NCI-H748 treated with DMSO at 0.1 percent for 48 hours (cell line): ENCODE measurements at places on chromosomes 11 and 22.

- no peak for DNase-seq
Observed at GRCh38 chr11:61946894-61947293, 3.3 kb upstream of the BEST1 start.

DNA sequence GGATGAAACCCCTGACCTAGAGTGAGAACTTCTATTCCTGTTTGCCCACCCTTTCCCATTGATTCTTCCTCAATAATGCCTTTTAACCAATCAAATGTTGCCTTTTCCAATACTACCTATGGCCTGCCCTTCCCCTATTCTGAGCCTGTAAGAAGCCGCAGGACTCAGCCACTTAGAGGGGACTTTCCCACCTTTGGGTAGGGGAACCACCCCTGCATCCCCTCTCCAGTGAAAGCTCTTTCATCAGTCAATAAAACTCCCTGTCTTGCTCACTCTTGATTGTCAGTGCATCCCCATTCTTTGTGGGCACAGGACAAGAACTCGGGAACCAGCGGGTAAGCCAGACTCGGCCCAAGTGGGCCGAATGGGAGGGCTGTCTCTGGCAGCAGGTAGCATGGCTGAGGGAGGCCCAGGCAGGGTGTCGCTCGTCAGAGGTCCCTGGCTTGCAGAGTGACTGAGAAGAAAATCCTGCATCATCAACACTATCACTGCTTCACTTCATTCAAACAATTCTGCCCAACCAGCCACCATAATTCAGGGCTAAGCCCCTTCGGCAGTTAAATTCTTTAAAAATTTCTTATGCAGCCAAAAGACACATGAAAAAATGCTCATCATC lies 30.4 kb downstream of the LDHAL6A start:
- no peak for DNase-seq

GRCh38 chr11:102831489-102832440 lies 11.6 kb downstream of the MMP3 start:
- DNase-seq: no peak

DNA sequence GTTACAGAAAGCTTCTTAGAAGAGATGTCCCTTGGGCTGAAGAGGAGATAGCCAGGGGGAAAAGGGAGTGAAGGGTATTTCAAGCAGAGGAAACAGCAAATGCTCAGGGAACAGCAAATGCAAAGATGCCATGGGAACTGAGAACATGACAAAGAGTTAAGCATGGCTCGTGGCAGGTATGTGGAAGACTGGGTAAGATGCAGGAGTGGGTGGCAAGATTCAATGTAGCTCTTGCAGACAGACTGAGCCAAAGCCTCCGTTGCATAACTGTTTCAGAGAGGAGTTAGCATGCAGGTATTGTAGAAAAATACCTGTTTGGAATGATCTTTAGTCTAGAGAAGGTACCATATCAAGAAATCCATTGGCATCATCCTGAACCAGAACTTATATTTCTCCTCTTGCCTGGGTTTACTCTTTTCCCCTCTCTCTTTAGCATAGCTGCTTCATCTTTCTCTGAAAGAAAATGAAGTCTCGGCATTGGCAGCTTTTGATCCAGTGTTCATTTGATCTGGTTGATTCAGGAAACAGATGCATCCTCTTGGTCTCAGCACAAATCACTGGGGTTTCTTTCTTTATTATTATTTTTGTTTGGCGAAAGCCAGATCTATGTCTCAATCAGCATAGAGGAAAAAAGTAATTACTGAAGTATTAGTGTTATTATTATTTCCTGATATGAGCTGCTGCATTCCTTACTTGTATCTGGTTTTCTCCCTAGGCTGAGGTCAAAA lies 41.7 kb upstream of the NUP160 start:
- no peak for DNase-seq

DNA sequence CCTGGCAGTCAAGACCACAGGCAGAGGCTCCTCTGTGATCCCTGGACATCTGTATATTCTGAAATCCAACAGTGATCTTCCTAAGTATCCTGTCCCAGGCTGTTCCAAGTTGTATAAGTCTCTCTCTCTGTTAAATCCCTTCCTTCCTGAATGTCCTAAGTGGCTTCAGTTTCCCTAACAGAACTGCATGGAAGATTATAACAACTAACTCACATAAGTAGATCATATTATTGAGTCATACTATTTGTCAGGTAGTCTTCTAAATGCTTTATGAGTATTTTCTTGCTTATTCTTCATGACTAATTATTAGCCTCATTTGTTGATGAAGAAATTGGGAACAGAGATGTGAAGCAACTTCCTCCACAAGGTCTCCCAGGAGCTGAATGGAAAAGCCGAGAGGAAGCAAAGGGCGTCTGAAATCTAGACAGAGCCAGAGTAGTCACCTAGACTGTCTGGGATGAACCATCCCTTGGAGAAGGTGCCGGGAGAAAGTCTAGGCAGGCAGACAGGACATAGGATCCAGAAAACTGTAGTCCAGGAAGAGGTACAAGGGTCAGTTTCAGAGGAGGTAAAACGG lies 93.2 kb upstream of the FAT3 start:
- DNase-seq: no peak

DNA sequence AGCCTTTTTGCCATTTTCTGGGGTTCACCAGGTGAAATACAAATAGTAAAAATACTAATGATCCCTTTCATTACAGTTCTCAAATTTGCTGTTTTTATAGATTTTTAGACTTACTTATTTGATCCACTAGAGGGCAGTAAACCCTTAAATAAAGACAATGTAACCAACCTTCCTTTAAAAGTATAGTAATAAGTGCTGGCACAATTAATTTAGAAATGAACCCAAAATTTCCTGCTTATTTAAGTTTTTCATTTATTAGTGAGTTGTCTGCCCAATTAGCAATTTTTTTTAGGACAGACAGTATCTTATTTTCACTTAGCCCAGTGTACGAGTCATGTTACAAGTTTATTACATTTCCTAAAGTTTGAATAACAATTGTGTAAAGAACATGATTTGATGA lies 4.7 kb downstream of the DDIAS start:
- DNase-seq: peak; percentile 31

GRCh38 chr11:58731819-58732218 lies at the start of gene GLYAT:
TSS of gene GLYAT (minus strand) at chr11:58731943. CDS start at chr11:58724496, 7,447 bp downstream.
- no peak for DNase-seq

DNA sequence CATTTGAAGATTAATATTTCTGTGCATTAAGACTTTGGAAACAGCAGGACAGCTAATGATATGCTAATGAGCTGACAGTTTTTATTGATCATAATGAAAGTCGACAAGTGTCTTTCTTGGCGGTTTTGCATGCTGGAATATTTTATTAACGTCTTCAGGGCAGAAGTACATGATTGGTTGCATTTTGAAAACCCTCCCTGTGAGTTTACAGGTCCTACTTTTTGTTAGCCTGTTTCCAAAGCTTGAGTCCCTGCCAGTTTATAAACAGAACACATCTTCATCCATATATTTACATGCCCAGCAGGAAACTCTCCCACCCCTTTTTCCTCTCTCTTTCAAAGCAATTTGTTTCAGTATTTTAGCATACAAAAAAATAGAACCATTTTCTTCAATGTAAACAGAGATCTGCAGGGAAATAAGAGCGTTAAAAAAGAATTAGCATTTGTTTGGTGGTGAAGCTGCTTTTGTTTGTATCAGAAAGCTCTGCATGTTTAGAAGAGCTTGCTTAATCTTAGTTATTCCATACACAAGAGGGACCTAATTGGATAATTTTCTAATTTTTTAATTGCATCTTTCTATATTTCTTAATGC lies 243.6 kb downstream of the NELL1 start:
- peak; percentile 91 for DNase-seq

DNA sequence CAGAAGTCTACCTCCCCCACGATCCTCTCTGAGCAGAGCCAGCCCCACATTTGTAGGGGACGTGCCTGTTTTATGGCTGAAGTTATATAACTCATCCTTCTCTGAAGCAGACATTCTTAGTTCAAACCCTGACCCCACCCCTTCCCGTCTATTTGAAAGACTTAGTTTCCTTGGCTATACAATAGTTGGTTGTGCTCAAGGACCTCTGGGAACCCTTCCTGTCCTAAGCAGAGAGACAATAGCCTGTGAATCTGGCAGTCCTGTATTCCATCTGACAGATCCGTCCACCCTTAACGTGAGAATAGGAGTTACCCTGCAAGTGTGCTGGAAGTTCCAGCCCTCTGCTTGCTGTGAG lies 75.2 kb downstream of the MN1 start:
- DNase-seq: no peak

GRCh38 chr11:115324581-115325432 lies 179.4 kb downstream of the CADM1 start:
- peak; percentile 65 for DNase-seq

- no peak for DNase-seq
Observed at GRCh38 chr11:65552388-65552951, 5.7 kb downstream of the LTBP3 start.

GRCh38 chr11:63020671-63021291 lies 5.1 kb upstream of the SLC22A8 start:
- no peak for DNase-seq

GRCh38 chr22:49453771-49454170 lies 373.9 kb downstream of the BRD1 start:
- DNase-seq: no peak

DNA sequence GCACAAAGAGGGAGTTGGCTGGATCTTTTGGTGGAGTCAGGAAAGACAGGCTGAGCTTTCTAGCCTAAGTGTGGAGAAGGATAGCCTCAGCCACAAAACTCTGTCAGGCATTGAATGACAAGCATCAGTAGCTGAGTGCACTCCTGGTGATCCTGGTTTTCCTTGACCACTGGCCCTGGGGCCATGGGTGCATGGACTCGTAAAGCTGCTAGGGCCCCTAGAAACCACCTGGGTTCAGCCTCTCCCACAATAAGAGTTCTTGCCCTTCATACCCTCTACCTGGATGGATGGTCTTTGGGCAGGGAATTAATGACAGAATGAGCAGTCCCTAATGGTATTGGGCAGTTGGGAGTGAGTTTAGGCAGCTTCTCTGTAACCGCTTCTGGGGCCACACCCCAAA lies 22.9 kb downstream of the TUB start:
- DNase-seq: no peak

- no peak for DNase-seq
Observed at GRCh38 chr11:113684496-113684895, 21.6 kb downstream of the TMPRSS5 start.

DNA sequence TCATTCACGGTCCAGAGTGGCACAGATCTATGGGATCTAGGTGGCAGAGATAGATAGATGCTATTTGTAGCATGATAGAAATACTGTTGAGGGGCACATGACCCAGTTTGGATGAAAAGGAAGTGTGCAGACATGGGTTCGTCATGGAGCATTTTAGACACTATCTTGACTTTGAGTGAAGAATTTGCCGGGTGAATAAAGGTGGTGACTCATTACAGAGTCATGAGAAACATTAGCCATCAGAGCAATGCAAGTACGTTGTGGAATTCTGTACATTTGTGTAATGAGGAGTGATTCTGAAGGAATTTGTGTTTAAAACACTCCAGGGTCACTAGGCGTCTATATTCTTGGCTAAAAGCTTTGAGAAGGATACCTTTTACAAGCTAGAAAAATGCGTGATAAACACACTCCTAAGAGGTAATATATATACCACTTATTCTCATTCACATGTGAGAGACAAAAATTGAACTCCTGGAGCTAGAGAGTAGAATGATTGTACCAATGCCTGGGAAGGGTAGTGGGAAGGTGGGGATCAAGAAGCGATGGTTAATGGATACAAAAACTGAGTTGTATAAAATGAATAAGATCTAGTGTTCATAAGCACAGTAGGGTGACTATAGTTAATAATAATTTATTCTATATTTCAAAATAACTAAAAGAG lies 593.7 kb upstream of the LUZP2 start:
- no peak for DNase-seq

- no peak for DNase-seq
Observed at GRCh38 chr22:48900327-48900597, 927.4 kb downstream of the BRD1 start.

- no peak for DNase-seq
Observed at GRCh38 chr11:30481330-30481729, 104.8 kb downstream of the MPPED2 start.

GRCh38 chr22:29885610-29886009 lies 2.6 kb downstream of the MTMR3 start:
- DNase-seq: no peak

GRCh38 chr11:20093775-20094174 lies 66.5 kb downstream of the DBX1 start:
- DNase-seq: no peak

DNA sequence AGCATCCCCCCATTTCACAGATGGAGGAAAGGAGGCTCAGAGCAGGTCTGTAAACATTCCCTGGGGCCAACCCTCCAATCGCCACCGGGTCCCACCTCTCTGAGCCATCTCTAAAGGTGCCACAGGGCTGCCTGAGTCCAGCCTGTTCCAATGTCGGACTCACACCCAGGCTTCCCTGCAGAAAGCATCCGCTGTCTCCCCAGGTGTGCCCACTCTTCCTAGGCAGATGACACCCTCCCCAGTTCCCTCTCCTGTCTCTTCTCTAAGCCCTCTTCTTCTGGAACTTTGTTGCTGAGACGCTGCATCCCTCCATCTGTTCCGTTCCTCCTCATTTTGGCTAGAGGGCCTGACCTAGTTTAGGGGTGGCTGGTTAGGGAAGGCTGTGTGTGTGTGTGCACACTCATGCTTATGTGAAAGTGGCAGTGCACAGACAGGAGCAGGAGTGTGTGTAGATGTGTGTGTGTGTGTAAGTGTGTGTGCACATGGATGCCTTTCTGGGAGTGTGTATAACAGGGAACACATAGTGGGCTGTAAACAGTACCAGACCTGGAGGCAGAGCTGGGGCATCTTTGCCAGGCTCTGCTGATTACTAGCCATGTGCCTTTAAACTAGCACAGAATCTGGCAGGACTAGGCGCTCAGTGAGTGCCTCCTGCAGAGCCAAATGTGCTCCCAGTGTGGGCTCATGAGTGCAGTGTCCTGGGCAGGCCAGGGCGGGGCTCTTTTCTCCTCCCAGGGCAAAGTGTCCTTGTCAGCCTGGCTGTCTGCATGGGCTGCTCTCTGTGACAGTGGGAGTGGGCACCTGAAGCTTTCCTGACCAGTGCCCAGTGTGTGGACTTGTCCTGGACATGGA lies 77.3 kb upstream of the NECTIN1 start:
- DNase-seq: no peak

- DNase-seq: no peak
Observed at GRCh38 chr11:134616038-134616437, 204.0 kb upstream of the B3GAT1 start.

DNA sequence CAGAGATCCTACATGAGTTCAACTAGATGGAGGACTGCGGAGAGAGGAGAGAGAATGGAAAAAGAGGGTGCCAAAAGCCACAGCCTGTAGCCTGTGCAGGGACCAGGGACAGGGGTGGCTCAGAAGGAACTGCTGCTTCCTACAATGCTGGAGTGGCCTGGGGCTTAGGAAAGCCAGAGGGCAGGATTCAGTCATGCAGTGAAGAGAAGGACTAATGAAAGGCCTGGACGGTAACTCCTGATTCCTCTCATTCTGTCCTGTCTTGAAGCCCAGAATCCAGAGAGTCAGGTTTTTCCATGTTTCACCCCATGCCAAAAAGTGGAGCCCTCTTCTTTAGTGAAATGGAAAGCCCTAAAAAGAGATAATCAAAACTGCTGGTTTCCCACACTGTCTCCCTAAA lies 48.4 kb upstream of the INCENP start:
- no peak for DNase-seq
